ENCODE measurements at places on chromosomes 1 and 21. TPM values are rescaled to one million over a fixed set of nuclear protein-coding genes. Genes with fewer than 3 reads are reported as not detected.

The ACAP3 gene
- total RNA-seq, result 25.3 TPM

GRCh38 chr1:111618081-111618480, 1.5 kb upstream of the RAP1A start:
- peak overlapping the region; percentile 50 for H3K4me3 ChIP-seq
- peaks cover 17% of the 10 kb centered on the region for H3K36me3 ChIP-seq
- H3K27ac ChIP-seq, result peak overlapping the region; percentile 87
- H3K4me1 ChIP-seq, result peaks cover 56% of the 10 kb centered on the region
- DNase-seq, result no peak

- H3K36me3 ChIP-seq, result no peaks in the 10 kb centered on the region
- H3K27ac ChIP-seq, result no peak overlapping the region
- H3K4me3 ChIP-seq, result no peak overlapping the region
Measured at GRCh38 chr1:169137357-169137756, 30.9 kb downstream of the ATP1B1 start.

- H3K36me3 ChIP-seq, result peaks cover 9% of the 10 kb centered on the region
- peaks cover 20% of the 10 kb centered on the region for H3K4me1 ChIP-seq
- H3K27me3 ChIP-seq, result no peaks in the 10 kb centered on the region
- peak overlapping the region; percentile 94 for H3K4me3 ChIP-seq
- no peak for DNase-seq
Measured at GRCh38 chr1:93078203-93078602, 880 bp upstream of the MTF2 start.

GRCh38 chr1:156698995-156699394, 6.4 kb downstream of the CRABP2 start:
- no peak for DNase-seq
- no peak overlapping the region for H3K27ac ChIP-seq
- H3K27me3 ChIP-seq, result peaks cover 31% of the 10 kb centered on the region
- no peaks in the 10 kb centered on the region for H3K4me1 ChIP-seq
- no peaks in the 10 kb centered on the region for H3K36me3 ChIP-seq
- no peak overlapping the region for H3K4me3 ChIP-seq

DNA sequence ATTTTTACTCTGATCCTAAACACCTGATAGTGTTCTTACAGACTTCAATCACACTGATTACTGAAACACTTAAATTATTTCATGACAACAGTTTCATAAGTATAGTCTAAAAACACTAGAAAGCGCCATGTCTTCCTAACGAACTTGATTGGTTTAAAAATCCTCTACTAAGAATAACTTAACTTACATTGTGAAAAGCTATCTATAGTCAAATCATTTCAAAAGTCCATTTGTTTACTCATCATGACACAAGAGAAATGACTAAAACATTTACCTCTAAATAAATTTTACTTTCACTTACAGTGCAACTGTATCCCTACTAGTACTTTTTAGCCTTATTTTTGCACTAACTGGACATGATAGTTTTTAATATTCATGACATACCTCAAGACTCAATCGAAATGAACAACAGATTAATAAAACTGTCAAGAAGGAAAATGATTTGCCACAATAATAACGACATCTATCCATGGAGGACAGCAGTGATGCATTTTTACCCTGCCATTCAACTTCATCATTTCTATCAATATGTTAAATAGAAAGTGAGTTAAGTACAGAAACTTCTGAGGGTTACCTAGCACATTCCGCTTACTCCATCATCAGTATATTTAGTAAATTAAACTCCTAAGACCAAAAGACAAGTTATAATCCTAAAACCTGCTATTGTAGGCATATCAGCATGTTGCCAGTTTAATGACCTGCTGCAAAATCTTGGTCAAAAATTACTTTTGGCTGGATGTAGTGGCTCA, 38.4 kb downstream of the AHCTF1 start:
- peaks cover 44% of the 10 kb centered on the region for H3K36me3 ChIP-seq
- H3K4me1 ChIP-seq, result peaks cover 10% of the 10 kb centered on the region
- DNase-seq, result no peak
